RCC 7860 (cell line): ENCODE measurements at places on chromosomes 2 and 18.
A peak's percentile ranks its signal among the peaks of the same experiment; 100 is the strongest.

DNA sequence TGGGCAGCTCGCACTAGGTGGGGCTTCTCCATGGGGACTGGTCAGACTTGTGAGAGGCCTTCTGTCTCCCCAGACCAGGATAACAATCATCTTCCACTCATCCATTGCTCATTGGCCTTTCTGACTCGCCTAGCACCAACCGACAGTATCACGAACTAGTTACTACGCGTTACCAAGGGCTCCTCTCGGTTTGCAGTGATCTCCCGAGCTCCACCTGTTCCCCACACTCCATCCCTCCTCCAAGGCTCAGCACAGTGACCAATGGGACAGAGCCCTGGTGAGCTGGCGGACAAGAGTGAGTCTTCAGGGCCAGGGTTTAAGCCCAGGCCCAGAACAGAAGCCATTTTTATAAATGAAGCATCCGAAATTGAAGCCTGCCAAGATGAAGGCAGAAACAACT lies 42.8 kb upstream of the SMAD7 start:
- peak; percentile 71 for DNase-seq

- DNase-seq = no peak
These were observed 21.6 kb upstream of the TRIB2 start for GRCh38 chr2:12694990-12695774.

- DNase-seq = no peak
These were observed 7.4 kb downstream of the RHOB start for GRCh38 chr2:20454036-20454981.

GRCh38 chr2:137192366-137193310 lies 427.3 kb downstream of the THSD7B start:
- peak; percentile 60 for DNase-seq

- no peak for DNase-seq
These were observed 19.1 kb downstream of the SLC40A1 start for GRCh38 chr2:189561371-189562038.

DNA sequence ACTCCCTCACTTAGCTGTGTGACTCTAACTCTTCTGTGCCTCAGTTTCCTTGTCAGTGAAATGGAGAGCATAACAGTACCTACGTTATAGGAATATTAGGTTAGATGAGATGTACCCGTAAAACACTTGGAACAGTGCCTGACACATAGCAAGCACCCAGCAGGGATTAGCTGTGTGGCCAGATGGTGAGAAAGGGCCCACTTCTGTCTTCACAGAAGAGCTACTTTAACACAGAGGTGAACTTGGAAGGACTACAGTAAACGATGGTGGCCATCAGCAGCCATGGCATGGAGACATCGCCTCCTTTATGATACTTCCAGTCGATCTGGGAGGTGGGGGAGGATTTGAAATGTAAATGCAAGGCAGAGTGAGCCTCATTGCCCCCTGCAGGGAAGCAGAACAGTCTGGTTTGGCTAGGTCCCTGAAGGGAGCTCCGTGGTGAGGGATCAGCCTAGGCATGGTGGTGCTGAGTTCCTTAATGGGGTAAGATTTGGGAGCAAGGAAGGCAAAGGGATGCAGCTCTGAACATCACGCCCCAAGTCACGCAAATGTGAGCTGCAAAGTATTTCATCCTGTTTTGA lies 101.7 kb upstream of the ALPP start:
- no peak for DNase-seq
